ENCODE measurements at places on chromosomes 12 and 14.

DNA sequence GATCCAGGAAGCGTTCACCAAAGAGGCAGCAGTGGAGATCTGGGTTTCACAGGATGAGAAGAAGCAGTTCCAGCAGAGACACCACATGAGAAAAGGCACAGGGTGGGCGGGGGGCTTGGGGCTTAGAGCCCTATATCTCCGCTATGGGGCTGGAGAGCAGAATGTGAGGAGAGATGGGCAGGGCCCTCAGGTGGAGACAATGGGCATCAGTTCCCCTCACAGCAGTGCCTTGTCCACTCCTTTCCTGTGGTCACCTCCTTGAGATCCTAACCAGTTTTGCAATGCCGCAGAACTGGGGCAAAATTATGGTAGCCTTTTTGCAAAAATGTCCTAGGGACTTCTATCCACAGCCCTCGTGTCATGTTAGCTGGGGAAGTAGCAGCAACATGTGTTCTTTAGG lies 27.5 kb downstream of the DHRS2 start:
- no peak for DNase-seq

- no peak for DNase-seq
Measured at GRCh38 chr12:113831476-113831875, 134.6 kb downstream of the RBM19 start.

DNA sequence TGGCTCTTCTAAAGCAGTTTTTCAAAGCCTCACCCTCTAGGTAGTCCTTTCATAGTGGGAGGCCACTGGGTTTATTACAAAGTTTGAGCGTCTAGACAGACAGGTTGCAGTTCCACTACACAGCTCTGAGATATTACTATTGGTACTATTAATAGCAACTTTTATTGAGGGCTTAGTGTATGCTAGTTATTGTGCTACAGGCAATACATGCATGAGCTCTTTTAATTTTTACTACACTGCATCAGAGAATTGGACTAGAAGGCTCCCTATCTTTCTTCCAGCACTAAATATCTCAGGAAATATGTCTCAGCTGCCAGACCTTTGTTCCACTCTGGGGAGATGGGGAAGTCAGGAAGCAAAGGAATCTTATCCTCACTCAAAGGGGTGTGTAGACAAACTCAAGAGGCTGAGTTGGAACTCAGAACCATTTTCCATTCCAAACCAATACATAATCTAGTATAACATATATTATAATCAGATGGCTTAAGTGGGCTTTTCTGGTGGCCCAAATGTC lies 161.8 kb upstream of the SLC38A2 start:
- DNase-seq, result no peak

DNA sequence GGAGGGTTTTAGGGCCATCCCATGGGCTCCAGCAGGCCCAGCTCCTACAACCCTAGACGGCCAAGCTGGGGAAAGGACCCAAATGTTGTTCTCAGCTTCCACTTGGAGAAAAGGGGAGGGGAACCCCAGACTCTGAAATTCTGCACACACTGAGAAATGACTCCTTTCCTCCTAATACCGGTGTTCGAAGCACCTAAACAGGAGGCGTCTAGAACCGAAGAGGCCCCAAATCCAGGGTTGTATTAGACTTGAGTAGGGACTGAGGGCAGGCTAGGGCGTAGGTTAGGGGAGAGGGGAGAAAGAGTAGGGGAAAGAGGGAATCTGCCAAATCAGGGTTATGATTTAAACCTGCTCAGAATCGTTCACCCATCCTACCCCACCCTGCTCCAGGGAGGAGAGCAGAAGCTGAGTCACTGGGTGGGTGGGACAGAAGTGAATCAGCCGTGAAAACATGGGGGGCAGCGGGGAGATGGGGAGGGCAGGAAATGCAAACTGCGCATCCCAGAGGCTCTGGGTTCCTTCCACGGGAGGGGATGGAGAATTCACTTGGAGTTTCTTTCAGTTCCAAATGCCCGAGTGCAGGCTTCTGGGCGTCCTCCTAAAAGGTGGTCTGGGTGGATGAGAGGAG lies 1.0 kb downstream of the IGFBP6 start:
- DNase-seq, result no peak

DNA sequence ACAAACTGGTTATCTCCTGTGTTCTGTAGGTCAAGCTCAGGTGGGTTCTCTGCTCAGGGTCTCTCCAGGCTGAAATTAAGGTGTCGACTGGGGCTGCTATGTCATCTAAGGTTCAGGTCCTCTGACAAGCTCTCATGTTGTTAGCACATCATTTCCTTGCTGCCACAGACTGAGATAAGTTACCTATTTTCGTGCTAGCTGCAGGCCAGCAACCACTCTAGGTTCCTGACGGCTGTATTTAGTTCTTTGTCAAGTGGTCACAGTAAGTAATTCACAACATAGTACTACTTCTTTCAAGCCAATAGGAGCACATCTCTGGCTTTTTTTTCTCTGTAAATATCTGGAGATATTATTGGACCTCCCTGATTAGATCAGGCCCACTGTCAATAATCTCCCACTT lies 169.3 kb upstream of the CAND1 start:
- DNase-seq, result no peak

DNA sequence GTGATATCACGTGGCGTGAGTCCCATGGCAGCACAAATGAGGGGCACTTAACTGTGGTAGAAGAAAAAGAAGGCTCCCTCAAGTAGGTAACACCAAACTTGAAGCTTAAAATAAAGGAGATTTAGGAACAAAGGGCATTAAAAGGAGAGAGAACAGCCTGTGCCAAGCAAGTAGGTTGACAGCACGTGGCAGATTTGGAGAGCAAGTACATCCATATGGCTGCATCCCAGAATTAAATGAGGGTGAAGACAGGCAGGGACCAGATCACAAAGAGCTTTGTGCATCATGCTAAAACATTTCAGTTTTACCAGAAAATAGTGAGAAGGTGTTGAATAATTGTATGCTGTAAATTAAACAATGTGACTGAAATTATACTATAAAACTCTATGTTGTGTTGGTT lies 32.8 kb downstream of the KCNMB4 start:
- no peak for DNase-seq

GRCh38 chr12:118103201-118103600 lies 610 bp downstream of the VSIG10 start:
- peak; percentile 59 for DNase-seq

DNA sequence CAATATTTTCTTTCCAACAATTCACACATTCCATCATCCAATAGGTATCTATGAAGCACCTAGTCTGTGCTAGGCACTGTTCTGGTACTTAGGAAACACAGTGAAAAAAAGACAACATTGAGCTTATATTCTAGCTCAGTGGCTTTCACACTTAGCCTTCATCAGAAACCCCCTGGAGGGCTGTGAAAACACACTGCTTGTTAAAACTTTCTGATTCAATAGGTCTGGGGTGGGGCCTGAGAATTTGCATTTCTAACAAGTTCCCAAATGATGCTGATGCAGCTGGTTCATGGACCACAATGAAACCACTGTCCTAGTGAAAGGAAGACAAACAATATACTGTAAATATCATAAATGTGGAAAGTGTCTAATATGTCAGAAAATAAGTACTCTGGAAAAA lies 5.9 kb downstream of the VTI1B start:
- no peak for DNase-seq

DNA sequence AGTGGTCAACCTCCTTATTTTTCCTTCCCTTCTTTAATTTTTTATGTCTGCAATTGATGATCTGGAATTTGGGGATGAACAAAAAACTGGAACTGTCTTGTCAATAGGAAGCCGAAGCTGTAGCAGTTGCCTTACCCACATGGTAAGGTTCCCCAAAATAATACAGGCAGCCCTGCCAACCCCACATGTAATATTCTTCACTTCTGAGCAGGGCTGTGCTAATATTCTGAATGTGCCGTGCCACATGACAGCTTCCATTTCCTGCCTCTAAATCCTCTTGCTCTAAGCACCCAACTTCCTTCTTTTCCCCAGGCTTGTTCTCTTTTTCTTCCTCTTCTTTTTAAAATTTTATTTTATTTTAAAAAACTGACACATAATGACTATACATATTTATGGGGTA lies 39.6 kb downstream of the GPATCH2L start:
- peak; percentile 5 for DNase-seq

DNA sequence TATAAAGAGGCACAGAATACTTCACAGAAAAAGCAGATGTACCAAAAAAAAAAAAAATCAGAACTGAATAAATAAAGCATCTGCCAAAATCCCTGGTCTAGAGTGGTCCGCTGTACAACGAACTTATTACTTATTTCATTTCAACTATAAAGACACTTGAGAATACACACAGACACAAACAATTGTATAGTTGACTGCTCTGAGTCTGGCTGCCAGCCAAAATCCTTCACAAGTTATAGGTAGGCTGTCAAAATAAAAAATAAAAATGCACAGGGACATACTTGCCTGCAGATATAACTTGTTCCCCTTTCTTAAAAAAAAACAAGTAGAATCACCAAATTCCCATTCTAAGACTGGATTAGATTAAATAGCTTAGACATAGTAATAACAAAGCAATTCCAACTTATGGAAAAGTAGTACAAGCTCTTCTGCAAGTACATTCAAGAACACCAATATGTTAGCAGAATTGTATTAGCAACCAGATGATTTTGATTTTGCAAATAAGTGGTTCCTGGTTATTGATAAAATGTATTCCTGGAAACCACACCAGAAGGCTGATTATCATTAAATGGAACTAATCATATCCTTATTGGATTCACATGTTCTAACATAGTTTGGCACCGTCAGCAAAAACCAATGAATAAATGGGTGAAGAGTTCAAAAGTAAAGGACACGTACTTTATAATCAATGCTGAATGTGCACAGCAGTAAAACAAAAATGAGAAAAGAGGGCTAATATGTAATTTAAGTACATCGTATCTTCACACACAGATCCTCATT lies 248.5 kb downstream of the NELL2 start:
- DNase-seq, result no peak

DNA sequence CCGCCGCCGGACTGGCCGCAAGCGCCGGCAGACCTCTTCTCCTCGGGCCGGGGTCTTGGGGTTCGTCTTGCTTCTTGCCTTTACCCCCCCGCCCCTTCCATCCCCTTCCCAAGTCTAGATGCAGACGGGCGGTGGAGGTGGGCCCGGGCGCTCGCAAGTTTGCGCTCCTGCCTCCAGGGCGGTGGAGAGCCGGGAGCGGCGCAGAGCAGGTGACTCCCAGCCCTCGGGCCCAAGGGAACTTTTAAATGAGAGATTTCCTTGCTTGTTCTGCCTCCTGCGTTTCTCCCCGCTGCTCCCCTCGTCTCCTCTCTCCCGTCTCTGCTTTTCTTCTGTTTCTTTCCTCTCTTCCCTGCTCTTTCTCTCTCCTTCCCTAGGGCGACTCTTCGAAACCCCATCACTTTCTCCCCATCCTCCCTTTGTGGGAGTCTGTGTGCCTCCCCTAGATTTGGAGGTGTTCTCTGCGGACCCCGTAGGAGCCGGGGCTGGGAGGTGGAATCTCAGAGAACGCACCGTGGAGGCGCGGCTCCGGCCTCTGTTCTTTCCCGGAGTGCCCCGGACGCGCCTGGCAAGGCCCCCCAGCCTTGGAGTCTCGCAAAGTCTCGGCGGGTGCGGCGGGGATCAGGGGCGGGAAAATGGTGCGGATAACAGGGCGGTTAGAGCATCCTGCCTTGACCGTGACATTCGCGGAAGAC lies 114.7 kb upstream of the MYL2 start:
- no peak for DNase-seq

GRCh38 chr12:20656600-20656999 lies 38.5 kb upstream of the SLCO1C1 start:
- DNase-seq, result no peak

DNA sequence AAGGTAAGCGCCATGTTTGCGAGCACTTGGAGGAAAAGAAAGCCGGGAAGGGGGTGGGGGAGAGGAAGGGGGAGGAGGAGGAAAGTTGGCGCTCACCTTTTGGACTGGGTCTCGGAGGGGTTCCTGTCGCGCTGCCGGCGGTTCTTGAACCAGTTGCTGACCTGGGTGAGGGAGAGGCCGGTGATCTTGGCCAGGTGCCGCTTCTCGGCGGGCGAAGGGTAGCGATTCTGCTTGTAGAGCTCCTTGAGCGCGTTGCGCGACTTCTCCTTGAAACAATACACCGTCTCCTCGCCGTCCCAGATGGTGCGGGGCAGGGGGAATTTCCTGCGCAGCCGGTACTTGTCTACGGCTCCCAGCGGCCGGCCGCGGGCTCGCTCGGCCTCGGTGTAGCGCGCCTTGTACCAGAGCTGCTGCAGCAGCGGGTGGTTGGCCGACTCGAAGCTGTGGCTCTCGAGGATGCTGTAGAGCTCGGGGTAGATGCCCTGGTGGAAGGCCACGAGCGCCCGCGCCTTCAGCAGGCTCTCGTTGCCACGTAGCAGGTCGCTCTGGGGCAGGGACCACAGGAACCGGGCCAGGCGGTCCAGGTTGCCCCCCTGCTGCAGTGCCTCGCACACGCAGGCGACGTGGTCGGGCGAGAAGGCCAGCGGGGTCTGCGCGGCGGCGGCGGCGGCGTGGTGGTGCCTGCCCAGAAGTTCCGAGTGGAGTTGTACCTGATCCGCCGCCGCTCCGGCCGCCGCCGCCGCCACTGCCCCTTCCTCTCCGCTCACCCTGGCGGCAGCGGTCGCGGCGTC lies 840 bp downstream of the SIX4 start:
- no peak for DNase-seq

- DNase-seq, result no peak
Measured at GRCh38 chr12:14283489-14284144, 81.9 kb upstream of the ATF7IP start.

DNA sequence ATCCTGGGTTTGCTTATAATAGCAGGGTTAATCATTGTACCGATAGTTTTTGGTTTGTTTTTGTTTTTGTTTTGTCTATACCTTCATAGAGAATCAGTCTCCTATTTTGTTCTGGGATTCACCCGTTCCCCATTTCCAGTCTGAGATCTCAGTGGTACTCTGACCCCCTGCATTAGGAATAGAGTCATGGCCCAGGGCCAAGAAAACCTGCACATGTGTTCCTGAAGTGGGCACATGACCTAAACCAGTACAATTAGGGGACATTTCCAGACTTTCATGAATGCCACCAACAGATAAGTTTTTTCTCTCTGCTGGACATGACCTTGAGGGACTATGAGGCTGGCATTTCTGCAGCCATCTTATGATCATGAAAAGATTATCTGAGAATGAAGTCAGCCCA lies 52.5 kb downstream of the MRPL42 start:
- no peak for DNase-seq

DNA sequence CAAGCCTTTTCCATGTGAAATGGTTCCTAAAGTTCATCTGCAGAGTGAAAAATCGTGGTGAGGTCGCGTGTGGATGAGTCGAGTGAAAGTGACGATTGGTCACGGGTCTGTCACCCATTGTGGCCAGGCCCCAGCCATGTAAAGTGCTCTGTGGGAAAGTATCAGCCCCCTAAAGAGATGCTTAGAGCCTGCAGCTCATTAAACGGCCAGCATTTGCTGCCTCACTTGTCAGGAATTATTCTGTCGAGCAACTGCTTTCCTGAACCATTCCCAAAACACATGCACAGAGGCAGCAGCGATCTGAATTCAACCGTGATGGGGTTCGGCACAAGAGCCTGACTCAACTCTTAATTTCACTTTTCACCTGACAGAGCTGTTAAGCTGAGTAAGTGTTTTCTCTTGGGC lies 16.0 kb downstream of the DBX2 start:
- DNase-seq, result peak; percentile 29

- DNase-seq, result no peak
Measured at GRCh38 chr12:72586456-72586855, 314.3 kb downstream of the TRHDE start.

GRCh38 chr14:22979748-22980392 lies 2.5 kb downstream of the AJUBA start:
- no peak for DNase-seq

GRCh38 chr12:1518591-1519516 lies 75.5 kb downstream of the FBXL14 start:
- no peak for DNase-seq

GRCh38 chr12:122851820-122852219 lies 16.6 kb downstream of the HIP1R start:
- DNase-seq, result peak; percentile 29

Data from C1 segment of cervical spinal cord (tissue), 14 donors.